Hepatocyte (in vitro differentiated cells): ENCODE measurements at places on chromosomes 3 and 15.

- no peak for DNase-seq
Observed at GRCh38 chr3:109195815-109196214, 59.3 kb downstream of the C3orf85 start.

DNA sequence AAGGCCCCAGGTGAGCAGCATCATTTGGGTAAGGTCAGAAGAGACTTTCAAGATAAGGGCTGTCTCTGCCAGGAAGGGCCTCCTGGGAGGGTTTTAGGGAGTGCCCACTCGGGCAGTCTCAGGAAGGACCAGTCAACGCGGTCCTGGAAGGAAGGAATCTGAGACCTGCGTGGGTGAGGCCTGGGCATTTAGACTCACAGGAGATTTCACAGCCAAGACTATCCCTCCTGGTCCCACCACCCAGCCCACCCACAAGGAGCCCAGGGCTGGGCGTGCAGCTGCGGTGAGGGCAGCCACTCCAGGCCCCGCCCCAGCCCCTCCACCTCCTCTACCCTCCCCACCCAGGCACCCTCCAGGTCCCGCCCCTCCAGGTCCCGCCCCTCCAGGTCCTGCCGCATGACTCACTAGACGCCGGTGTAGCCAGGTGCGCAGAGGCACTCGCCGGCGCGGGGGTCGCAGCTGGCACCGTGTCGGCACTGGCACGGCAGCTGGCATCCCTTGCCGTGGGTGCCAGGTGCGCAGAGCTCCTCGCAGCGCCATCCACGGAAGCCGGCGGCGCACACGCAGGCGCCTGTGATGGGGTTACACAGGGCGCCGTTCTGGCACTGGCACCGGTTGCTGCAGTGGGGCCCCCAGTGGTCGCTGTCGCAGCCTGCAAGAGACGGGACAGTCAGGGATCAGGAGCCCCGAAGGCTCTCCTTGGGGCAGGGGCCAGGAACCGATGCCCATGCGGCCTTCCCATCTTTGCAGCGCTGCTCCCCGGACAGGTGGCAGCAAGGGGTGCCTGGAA lies 112.7 kb downstream of the RAB11A start:
- peak; percentile 69 for DNase-seq

DNA sequence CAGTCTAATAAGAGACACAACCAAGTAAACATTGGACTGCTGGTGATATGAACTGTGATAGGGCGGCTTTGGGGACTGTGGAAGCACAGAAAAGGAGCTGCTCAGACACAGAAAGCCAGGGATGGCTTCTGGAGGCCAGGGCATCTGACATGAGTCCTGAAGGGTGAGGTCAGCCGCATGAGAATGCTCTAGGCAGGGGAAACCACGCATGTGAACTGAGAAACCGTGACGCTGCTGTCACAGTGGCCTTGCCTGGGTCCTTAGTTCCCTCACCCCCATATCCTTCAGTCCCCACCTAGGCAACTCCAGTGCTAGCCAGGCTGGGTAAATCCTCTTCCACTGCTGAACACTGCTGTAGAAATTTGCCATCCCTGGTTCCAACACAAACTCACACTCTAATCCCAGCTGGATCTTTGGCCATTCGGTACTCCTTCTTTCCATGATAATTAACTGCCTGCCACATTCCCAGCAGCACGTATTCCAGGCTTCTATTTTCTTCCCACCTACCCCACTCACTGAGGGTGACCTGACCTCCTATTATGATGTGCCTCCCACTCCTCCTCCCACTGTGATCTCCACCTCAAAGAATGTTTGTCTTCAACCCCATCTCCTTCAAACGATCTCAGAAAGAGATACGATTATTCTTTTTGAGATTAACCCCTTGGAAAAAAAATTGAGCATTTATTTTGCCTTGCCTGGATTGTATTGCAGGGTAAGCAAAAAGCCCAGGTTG lies 31.4 kb downstream of the CRYGS start:
- no peak for DNase-seq

- DNase-seq = no peak
Observed at GRCh38 chr3:156300929-156301840, 180.8 kb downstream of the KCNAB1 start.

DNA sequence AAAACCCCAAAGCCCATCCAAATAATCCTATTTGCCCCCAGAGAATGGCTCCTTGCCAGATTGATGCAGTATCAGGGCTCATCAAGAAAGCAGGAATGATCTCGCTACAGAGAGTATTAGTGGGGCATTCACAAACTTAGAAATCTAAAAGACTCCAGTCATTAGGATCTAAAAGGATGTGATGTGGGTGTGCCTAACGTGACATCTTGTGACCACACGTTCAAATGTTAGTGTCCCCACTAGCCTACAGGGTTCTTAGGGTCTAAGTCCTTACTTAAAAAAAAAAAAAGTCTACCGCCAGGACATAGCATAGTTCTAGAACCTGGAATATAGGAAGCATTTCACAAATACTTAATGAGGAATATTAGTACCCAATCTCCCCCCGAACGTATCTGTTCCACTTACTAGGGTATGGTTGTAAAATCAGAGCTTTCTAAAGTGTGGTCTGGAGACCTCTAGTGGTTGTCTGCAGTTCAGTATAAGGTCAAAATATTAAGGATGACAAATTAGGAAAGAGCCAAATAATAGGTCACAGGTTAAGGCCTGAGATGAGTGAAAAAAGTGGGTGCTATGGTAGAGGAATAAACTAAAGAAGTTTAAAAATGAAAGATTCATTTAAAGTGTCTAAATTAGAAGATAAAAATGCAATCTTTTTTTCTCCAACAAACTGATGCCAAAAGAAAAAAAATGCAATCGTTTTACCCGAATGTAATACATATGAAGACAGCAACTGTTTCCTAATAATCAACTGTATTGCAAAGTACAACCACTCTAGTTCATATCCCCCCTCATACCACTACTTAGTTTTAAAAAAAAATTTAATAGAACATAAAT lies 4.2 kb upstream of the CHRM5 start:
- DNase-seq = peak; percentile 35

- no peak for DNase-seq
Observed at GRCh38 chr3:112061152-112061551, 25.0 kb upstream of the C3orf52 start.

- no peak for DNase-seq
Observed at GRCh38 chr3:100535610-100535943, 43.2 kb downstream of the TMEM45A start.

DNA sequence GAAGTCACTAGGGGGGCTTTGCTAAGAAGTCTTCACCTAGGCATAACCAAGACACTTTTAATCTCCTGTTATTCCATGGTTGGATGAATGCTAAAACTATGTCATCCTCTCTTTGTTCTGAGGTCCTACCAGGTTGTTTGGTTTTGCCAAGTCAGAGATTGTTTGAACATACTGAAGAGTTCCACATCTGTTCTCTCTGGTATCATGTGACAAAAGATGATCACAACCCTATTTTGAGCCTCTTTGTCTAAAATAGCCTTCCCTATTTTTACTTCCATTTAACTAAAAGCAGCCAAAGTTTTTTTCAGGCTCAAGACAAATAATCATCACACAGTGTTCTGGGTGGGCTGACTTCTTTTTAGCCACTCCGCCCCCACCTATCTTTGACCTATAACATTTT lies 218.4 kb upstream of the LMCD1 start:
- no peak for DNase-seq
